ENCODE measurements at places on chromosomes 3 and 15.

DNA sequence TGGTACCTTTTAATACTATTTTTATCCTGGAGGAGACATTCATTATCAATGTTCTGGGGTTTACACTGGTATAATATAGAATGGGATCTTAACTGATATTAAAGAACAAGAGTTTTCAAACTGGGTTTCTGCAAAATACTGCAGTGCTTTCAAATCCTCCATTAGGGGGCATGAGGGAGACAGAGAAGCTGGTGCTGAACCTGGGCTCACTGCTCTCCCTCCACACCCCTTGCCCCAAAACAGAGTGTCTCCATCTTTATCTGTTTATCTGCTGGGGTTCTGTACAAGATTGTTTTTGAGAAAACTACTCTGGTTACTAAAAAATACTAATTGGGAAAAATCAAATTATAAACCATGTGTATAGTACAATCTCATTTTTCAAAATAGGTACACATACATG lies 41.7 kb downstream of the CADPS start:
- DNase-seq = no peak

GRCh38 chr3:120608506-120608905 lies 12.4 kb downstream of the NDUFB4 start:
- DNase-seq = no peak

- no peak for DNase-seq
Observed at GRCh38 chr15:61668444-61668843, 391.8 kb downstream of the VPS13C start.

- DNase-seq = no peak
Observed at GRCh38 chr3:88009066-88009465, 49.7 kb downstream of the CGGBP1 start.

GRCh38 chr3:30982416-30983075 lies 88.1 kb upstream of the GADL1 start:
- DNase-seq = no peak

DNA sequence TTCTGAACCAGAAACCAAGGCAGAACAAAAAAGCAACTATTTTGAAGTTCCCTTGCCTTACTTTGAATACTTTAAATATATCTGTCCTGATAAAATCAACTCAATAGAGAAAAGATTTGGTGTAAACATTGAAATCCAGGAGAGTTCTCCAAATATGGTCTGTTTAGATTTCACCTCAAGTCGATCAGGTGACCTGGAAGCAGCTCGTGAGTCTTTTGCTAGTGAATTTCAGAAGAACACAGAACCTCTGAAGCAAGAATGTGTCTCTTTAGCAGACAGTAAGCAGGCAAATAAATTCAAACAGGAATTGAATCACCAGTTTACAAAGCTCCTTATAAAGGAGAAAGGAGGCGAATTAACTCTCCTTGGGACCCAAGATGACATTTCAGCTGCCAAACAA lies 4.6 kb downstream of the DTX3L start:
- DNase-seq = no peak

DNA sequence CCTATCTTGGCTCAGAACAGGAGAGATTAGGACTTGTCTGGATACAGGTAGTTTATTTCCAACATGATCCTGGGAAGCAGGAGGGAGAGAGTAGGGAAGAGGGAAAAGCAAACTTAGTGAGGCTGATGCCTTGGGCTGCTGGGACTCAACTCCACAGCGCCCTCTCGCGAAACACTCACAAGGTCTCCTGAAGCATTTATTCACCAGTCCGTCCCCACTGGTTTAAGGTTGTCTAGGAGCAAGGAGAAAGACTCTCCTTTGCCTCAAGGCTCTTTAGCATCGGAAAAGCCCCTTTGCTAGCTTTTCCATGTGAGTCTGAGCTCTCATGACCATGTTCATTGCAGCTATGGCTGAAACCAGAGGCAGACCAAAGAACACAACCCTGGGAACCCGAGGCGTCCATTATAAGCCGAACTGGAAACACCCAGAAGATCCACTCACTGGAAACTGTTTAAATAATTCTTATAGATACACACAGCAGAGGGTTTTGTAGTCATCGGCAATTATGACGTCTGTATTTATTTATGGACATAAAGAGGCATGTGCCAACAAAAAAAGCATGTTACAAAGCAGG lies 244.5 kb downstream of the CD47 start:
- no peak for DNase-seq

DNA sequence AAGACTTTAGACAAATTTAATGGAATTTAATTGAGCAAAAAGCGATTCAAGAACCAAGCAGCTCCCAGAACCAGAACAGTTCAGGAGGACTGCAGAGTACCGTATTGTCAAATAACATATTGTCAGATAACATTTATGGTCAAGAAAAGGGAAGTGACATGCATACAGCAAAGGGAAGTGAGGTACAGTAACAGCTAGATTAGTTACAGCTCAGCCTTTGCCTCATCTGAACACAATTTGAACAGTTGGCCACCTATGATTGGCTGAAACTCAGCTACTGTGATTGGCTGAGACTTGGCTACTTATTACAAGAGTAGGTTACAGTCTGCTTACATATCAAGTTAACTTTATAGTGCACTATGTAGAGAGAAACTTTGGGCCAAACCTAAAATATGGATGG lies 21.9 kb downstream of the ZFAND6 start:
- DNase-seq = no peak

GRCh38 chr15:95416576-95416975 lies 913.9 kb upstream of the NR2F2 start:
- no peak for DNase-seq

DNA sequence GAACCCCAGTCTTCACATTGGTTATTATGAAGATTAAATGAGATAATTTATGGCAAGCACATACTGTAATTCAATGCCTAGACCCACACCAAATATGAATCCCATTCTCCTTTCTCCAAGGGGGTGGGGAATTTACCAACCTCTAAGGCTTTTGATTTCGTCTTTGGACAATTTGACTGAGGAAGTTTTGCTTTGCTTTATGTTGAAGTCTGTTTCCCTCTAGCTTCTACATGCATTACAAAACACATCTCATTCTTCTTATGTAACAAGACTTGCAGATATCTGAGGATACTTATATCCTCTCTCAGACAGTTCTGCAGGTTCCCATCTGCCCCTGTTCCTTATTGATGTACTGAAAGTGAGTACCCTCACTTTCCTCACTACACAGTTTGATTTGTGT lies 12.2 kb downstream of the CD80 start:
- DNase-seq = no peak

DNA sequence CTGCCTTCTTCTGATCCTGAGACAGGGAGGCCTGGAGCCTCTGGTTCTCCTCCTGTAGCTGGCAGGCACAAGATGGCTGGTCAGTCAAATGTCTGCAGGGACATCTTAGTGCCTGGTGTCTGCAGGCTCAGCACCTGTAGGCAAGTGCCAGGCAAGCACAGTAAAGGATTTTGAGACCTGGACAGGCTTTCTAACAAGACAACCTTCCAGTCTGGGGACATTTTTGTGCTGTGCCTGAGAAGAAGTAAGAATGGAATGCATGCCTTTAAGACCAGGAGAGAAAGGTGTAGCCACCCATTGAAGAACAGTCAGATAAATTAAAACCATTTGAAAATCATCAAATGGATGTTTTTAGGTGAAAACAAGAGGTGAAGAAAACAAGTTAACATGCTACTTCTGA lies 31.2 kb downstream of the DZIP1L start:
- no peak for DNase-seq

DNA sequence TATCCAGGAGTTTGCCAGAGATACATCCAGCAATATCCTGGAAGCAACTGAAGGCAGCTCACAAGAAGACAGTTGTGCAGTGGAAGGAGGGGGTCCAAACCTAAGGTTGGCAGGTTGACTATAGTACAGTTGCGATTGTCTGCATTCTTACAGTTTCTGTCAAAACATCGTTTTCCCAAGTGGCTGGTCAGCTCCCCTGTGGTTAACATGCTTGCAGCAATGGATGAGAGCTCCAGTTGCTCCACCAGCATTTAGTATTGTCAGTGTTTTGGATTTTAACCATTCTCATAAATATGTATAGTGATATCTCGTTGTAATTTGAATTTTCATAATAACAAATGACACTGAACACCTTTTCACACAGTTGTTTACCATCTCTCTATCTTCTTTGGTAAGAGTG lies 31.5 kb downstream of the KLF13 start:
- DNase-seq = no peak

- DNase-seq = no peak
Observed at GRCh38 chr3:34305266-34305665, 506.8 kb downstream of the PDCD6IP start.

GRCh38 chr15:59966262-59966661 lies 37.8 kb upstream of the FOXB1 start:
- no peak for DNase-seq

DNA sequence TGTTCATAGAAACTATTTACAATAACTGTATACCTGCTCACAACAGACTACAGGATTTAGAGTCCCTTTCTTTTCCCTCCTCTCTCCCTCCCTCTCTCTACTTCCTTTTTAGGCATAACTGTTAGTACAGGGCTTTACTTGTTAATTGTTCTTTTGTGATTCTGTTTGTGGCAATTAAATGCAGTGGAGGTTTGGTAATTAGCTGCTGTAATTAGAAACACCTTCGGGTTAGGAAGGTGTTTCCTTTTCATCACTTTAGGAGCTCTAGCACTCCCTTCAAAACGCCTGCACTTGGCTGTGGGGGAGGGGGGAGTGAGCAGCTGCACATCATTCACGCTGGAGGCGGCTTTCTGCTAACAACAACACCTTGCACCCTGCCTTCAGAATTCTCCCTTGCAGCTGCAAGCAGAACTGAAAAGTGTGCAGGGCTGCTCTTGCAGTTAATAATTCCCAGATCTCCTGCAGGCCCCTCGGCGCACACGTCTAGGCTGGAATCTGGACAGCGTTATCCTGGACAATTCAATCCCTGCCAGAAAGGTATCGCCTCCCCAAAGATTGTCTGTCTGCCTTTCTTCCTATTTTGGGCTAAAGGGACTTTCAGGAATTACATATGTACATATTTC lies 242.6 kb upstream of the RGMA start:
- no peak for DNase-seq

GRCh38 chr15:68275165-68275746 lies 2.3 kb upstream of the FEM1B start:
- no peak for DNase-seq

DNA sequence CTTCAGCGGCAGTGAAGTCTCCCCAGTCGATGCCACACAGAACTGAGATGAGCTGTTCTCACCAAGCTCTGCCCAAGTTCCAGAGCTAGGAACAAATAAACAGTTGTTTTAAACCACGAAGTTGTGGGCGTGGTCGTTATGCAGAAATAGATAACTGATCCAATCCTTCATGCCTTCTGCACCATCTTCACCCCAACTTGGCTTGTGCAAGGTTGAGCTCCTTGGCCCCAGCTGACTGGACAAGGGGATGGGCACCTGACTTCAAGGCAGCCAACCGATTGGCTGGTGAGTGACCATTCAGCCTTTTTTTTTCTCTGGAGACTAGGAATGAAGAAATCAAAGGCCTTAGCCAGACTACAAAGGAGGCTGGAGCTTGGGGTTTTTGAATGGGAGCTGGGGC lies 23.9 kb downstream of the LINGO1 start:
- DNase-seq = no peak

- DNase-seq = peak; percentile 5
Observed at GRCh38 chr3:57910990-57911389, 97.2 kb upstream of the FLNB start.

GRCh38 chr3:43410592-43410991 lies 124.3 kb downstream of the SNRK start:
- DNase-seq = no peak

DNA sequence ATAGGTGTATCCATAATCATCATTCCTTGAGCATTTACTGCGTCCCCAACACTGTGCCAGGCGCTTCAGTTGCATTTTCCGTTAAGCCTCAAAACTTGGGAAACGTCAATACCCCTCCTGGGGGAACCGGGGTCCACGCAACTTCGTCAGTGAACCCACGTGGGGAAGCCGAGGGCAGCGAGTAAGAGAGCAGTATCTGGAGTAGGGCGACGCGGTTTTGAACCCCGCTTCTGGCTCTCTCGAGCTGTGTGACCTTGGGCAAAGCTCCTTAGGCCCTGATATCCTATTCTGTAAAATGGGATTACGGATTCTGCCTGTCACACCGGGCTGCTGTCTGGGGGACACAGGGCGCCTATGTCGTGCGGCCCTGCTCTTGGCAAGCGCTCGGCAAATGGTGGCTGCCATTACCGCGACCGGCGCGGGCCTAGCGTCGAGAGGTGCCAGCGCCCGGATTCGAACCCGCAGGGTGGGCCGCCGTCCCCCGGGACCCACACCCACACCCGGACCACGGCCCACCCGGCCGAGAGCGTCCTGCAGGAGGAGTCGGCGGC lies 590 bp downstream of the POLG start:
- no peak for DNase-seq

DNA sequence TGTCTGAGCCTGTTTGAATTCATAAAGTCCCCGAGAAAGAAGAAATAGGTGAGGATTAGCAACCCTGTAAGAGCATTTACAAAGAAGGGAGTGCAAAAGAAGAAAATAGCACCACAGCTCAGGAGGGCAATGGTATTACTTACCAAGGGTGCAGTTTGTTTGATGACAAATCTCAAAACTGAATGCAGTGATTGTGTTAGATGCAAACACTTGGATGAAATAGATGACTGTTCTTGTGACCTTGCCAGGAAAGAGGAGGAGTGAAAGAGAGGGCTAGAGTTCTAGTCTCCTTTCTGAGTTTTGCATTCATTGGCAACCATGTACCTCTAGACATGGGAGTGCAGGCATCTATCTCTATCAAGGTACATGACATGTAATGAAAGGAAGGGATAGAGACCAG lies 1030.8 kb upstream of the CFAP20DC start:
- DNase-seq = peak; percentile 62

GRCh38 chr3:64411101-64411500 lies 185.8 kb upstream of the PRICKLE2 start:
- no peak for DNase-seq
